Epithelial cell of proximal tubule (primary cell): ENCODE measurements at places on chromosomes 11 and 22. TPM values are rescaled to one million over a fixed set of nuclear protein-coding genes. Genes with fewer than 3 reads are reported as not detected.

DNA sequence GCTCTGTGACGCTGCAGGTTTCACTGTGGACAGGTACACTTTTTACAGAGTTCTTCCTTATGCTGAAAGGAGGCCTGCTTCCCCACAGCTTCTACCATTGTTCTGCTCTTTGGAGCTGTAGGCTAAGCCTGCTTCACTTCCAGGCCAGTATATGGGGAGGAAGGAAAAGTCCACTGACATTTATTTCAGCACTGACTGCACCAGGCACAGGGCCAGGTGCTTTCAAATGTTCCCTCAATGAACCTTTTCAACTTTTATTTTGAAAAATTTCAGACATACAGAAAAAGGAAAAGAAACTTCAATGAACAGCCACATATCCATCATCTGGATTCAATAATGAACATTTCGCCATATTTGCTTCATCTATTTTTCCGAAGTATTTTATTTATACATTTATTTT, 22.0 kb downstream of the POU2F3 start:
- no peak for DNase-seq

GRCh38 chr11:74815966-74816365, 67.3 kb downstream of the RNF169 start:
- DNase-seq: no peak

The LARGE1 gene
- total RNA-seq: 8.9 and 18.3 TPM in 2 replicates

The BDNF gene
- 5.8 and 9.5 TPM in 2 replicates for total RNA-seq
